Type B pancreatic cell (in vitro differentiated cells): ENCODE measurements at places on chromosomes 16 and 17. TPM values are rescaled to one million over a fixed set of nuclear protein-coding genes. Genes with fewer than 3 reads are reported as not detected.

The KCNJ16 gene
- total RNA-seq, result 6.2 and 13.5 TPM in 2 replicates

The ZFPM1 gene
- 24.0 and 26.7 TPM in 2 replicates for total RNA-seq

The MYH8 gene
- 0.05 and 0.68 TPM in 2 replicates for total RNA-seq

The MYL4 gene
- total RNA-seq, result 2.4 and 5.1 TPM in 2 replicates

The HBA1 gene
- not detected in 2 replicates for total RNA-seq

The VPS25 gene
- total RNA-seq, result 86.9 and 103 TPM in 2 replicates

The FAM171A2 gene
- 13.3 and 34.7 TPM in 2 replicates for total RNA-seq

The WFIKKN1 gene
- 0.71 and 9.0 TPM in 2 replicates for total RNA-seq

The NLRC3 gene
- 0.17 and 0.34 TPM in 2 replicates for total RNA-seq

The SUPT6H gene
- total RNA-seq, result 61.3 and 69.2 TPM in 2 replicates

The CETP gene
- total RNA-seq, result not detected in 2 replicates

The TBC1D3D gene
- 0.60 TPM in 1 of 2 replicates, not detected in the other for total RNA-seq

The DPEP3 gene
- total RNA-seq, result not detected in 2 replicates

The CCDC200 gene
- not detected in 2 replicates for total RNA-seq

The C16orf96 gene
- 0.14 and 0.43 TPM in 2 replicates for total RNA-seq

The ZACN gene
- total RNA-seq, result 0.29 TPM in 1 of 2 replicates, not detected in the other

The TBC1D3G gene
- not detected in 2 replicates for total RNA-seq

The RNF222 gene
- 0.24 and 1.1 TPM in 2 replicates for total RNA-seq

The GCGR gene
- 1.2 and 1.7 TPM in 2 replicates for total RNA-seq

The CASKIN1 gene
- total RNA-seq, result 2.7 and 6.3 TPM in 2 replicates

The IKZF3 gene
- 0.19 and 0.29 TPM in 2 replicates for total RNA-seq

The CCL2 gene
- total RNA-seq, result 3.4 and 20.0 TPM in 2 replicates

The TAC4 gene
- not detected in 2 replicates for total RNA-seq

The TEKT1 gene
- 0.24 and 1.6 TPM in 2 replicates for total RNA-seq

The CTRB1 gene
- not detected in 2 replicates for total RNA-seq

The ANKS3 gene
- total RNA-seq, result 21.6 and 36.7 TPM in 2 replicates

The SOX15 gene
- 0.77 and 4.0 TPM in 2 replicates for total RNA-seq

The ZNF747 gene
- 9.3 and 11.4 TPM in 2 replicates for total RNA-seq

The KRTAP17-1 gene
- not detected in 2 replicates for total RNA-seq

The ITGB3 gene
- 0.36 and 1.6 TPM in 2 replicates for total RNA-seq

The APOBR gene
- total RNA-seq, result 0.14 and 0.21 TPM in 2 replicates

The SLC47A1 gene
- total RNA-seq, result 1.2 and 5.9 TPM in 2 replicates

The GNPTG gene
- 55.6 and 68.5 TPM in 2 replicates for total RNA-seq
